ENCODE measurements at places on chromosomes 3 and 15.
A peak's percentile ranks its signal among the peaks of the same experiment; 100 is the strongest.

DNA sequence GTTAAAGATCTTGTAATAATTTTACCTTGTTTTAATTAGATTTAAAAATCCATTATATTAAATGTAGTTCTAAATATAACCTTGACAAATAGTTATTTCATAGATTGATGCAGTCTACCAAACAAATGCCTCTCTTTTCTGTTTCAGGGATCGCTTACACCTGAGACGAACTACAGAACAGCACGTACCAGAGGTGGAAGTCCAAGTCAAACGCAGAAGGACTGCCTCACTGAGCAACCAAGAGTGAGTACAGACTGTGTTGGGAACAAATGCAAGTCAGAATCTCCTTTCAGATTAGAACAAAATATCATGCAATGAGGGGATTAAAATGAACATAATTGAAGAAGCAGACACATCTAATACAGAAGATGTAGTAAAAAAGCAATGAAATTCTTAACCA is 7.2 kb downstream of the SNRPN start:
- DNase-seq = no peak

- no peak for DNase-seq
Measured at GRCh38 chr15:66682865-66683264, 19.2 kb upstream of the SMAD6 start.

DNA sequence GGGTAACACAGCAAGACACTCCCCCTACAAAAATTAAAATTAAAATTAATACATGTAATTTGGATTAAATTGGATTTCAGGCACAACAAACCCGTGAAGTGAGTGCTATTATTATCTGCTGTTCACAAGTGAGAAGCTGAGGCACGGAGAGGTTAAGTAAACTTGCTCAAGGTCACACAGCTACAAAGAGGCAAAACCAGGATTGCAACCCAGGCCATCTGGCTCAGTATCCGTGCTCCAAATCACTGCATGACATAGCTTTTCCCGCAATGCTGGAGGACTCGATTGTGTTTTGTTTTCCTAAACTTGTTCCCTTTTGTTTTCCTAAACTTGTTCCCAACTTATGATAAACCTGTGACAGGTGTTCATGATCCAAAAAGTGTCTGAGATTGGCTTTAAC is 19.9 kb upstream of the C15orf39 start:
- DNase-seq = no peak

DNA sequence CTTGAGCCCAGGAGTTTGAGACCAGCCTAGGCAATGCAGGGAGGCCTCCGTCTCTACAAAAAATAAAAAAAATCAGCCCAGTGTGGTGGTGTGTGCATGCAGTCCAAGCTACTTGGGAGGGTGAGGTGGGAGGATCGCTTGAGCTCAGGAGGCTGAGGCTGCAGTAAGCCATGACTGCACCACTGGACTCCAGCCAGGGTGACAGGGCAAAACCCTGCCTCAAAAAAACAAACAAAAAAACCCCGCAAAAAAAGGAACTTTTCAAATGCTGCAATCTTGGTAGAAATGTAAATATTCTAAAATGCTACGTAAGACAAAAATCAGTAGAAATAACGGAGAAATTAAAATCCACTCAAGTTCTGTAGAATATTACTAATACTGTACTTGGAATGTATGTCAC is 108.1 kb upstream of the MELTF start:
- no peak for DNase-seq

DNA sequence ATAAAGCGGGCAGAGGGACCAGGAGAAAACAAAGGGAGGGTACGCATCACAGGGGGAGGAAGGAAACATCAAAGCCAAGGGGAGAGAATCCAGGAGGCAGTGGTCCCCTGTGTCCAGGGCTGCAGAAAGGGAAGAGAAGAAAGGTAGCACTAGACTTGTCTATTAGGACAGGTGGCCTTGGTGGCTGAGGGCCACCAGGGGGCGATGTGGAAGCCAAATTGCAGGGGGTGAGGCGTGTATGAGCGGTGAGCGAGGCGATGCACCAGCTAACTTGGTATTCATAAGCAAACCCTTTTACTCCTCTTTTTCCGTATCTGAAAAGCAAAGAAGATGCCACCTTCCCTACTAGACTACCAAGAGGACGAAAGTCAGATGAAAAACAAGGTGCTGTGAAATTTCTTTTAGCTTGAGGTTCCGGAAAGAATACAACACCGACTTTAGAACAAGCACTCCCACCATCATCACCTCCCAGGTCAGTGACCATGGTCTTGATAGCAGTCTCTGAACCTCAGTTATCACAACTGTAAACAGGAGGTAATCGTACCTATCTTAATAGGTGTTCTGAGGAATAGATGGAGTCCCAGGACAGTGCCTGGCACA is 654.4 kb upstream of the ADAMTS9 start:
- DNase-seq = no peak

DNA sequence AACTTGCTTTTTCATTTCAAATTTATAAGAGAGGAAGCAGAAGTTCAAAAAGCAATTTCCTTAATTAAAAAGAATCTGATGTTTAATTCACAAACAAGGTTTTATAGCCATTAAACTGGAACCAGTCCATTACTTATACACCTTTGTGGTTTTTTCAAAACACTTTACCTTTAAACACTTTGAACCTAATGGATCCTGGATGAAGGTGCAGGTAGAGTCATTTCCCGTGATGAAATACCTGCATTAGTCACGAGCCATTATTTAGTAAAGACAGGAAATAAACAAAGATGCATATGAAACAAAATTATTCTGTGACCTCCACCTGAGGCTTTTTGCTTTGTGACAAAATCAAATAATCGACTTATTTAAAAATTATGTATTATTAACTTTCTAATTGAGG is 341.7 kb upstream of the UBE2E2 start:
- no peak for DNase-seq

- no peak for DNase-seq
Measured at GRCh38 chr3:37041546-37042195, 48.4 kb downstream of the MLH1 start.

DNA sequence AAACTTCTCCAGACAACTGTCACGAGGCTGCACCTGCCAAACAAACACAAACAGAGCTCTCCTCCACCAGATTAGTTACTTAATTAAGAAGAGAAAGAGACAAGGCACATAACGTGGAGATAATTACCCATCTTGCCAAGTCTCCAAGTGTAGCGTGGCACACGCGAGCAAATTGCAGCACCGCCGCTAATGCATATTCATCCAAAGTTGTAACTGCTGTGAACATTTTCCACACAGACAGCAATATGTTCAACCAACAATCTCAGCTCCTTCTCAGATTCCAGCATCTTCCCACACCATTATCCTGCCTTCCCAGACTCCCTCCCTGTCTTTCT is 309.6 kb upstream of the TLE3 start:
- DNase-seq = no peak

- DNase-seq = no peak
Measured at GRCh38 chr15:23514484-23514883, 51.0 kb upstream of the MKRN3 start.

DNA sequence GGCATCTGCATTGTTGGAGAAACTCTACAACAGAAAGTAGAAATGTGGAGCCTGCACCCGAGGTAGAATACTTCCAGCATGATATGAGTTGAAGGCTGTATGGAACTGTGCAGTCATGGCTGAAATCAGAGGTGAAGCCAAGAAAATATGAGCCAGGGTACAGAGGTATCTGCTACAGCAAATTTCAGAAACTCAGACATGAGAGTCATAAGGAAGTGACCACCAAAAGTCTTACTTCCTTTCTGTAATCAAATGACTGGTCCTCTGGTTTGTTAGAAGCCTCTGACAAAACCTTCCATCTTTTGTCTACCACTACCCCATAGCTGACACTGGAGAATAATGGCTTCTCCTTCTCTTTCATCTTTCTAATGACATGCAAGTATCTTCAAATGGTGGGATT is 159.4 kb downstream of the TMEM108 start:
- no peak for DNase-seq

GRCh38 chr3:35336601-35337000 is 302.7 kb upstream of the ARPP21 start:
- no peak for DNase-seq

- DNase-seq = no peak
Measured at GRCh38 chr15:94494732-94495131, 263.4 kb downstream of the MCTP2 start.

- no peak for DNase-seq
Measured at GRCh38 chr3:110965976-110966375, 105.6 kb upstream of the NECTIN3 start.

DNA sequence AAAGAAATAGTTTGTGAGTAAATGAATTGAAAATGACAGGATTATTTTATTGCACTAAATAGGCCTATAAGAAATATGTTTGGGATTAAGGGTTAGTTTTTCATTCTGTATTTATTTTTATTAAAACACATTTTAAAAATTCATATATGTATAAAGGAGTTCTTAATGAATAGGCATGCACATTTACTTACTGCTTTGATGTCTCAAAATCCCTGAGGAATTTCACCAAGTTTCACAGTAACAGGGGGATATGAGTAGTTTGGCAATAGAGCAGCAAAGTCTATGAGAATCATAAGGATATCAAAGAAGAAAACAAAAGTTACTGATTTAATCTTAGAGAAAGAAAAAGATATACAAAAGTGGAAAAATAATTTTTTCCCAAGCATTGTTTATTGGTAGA is 411.7 kb downstream of the NAALADL2 start:
- no peak for DNase-seq

DNA sequence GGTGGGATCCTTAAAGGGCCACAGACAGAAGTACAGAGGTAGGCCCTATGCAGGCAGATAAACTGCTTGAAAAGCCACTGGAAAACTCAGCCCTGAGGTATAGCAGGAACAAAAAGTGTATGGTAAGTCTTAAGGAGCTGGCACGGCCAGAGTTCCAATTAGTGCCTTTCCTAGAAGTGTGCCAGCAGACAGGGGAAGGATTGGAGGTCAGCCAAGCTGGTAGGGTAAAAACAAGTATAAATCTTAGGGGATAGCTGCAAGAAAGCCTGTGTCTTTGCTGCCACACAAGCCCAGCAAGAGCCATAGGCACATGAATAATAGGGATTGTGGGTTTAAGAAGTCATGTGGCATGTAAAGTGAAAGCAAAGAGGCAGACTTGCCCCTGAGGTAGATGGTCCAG is 582.5 kb downstream of the PLOD2 start:
- DNase-seq = no peak

- DNase-seq = peak; percentile 56
Measured at GRCh38 chr3:16305111-16305541, 40.1 kb downstream of the OXNAD1 start.

DNA sequence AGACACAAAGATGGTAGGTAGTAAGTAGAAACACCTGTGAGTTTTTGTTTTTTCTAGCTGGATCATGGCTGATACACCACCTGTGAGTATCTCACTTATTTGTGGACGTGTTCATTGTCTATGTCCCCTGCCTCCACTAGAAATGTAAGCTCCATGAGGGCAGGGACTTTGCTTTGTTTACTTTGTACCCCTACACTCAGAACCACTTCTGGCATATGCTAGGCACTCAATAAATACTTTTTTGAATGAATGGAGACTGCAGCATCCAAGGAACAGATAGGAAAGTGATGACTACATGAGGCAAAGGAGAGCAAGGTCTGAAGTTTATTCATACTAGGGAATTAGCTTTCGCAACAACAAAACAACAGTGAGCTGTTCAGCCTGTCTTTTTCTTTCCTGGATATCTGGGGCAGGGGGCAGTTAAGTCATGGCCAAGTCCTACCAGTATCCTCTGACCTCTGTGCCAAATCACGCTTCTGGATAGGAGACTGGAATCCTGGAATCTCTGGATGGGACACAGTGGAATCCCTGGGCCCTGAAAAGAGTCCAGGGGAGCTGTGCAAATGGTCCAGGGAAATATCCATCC is 11.6 kb upstream of the EPB42 start:
- no peak for DNase-seq

GRCh38 chr3:26484140-26484539 is 138.4 kb upstream of the LRRC3B start:
- no peak for DNase-seq

GRCh38 chr3:117547956-117548550 is 838.5 kb downstream of the TUSC7 start:
- no peak for DNase-seq

DNA sequence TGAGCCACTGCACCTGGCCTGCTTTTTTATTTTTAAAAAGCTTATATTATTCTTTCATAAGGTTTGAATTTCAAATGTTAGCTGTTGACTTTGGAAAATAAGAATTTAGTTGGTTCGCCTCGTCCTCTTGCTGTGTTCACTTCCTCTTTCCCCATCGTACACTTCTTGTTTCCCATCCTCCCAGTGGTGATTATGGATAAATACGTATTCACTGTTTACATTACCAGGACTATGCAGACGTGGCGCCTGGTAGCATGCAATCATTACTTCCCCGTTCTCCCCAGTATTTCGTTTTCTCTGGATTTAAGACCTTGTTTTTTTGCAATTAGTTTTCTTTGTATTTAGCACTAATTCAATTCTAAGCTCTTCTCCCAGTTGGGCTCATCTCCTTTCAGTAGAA is 70.1 kb downstream of the LMLN start:
- no peak for DNase-seq

GRCh38 chr3:23880703-23881339 is 36.0 kb downstream of the NKIRAS1 start:
- DNase-seq = peak; percentile 11

DNA sequence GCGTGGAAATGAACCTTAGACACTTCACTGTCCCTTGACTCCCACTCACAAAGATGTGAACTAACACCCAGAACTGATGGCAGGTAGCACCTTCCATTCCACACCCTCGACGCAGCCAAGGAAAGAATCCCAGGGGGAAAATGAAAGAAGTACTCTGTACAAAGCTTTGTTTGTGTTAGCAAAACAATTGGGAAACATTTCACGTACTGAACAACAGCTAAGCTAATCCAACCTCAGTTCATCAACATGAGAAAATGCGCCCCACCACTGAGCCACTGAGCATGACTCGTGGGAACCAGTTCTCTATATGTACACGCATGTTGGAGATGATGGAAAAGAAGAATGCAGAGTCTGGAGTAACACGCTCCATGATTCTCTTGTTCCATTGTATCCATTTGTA is 32.0 kb downstream of the CORO2B start:
- DNase-seq = no peak

- no peak for DNase-seq
Measured at GRCh38 chr3:118968111-118968510, 66.5 kb downstream of the IGSF11 start.

- no peak for DNase-seq
Measured at GRCh38 chr3:126995926-126996512, 13.1 kb downstream of the PLXNA1 start.

Data from CD4-positive, alpha-beta T cell treated with Interleukin-17A for 4 hours (primary cell).